Fibroblast of pulmonary artery (primary cell): ENCODE measurements at places on chromosomes 12 and 14.

DNA sequence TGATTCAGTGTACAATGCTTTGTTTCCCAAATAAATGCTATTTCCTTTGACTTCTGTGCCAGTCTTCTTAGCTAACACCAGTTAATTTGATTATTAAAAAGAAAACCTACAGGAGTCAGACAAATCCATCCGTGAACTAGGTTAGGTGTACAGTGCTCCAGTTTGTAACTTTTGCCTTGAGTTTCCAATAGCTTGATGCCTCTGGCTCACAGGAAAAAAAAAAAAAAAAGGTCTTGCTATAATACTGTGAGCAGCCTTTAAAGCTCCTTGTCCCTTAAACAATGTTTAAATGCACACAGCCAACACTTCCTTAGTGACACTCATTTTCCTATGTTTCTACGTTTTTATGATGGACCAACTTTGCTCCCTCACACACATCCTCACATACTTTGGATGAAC is 71.8 kb upstream of the TMX1 start:
- DNase-seq = no peak

DNA sequence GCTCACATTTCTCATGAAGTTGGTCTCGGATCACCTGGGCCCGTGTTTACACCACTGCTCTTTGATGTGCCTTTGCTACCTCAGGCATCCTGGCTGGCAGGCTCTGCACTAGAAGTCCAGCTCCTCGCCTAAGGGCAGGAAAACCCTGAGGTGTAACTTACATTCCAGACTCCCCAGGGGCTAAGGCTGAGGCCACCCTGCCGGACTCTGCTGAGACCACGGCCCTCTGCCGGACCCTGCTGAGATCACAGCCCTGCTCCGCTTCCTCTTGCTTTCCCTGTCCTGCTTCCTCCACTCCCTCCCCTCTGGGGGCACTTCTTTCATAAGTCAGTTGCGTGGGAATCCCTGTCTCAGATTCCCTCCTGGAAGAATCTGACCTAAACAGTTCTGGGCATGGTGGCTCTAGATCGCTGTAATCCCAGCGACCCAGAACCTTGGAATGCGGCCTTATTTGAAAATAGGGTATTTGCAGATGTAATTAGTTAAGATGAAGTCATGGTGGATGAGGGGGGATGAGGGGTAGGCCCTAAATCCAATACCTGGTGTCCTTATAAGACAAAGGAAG is 17.2 kb downstream of the RILPL1 start:
- DNase-seq = no peak

DNA sequence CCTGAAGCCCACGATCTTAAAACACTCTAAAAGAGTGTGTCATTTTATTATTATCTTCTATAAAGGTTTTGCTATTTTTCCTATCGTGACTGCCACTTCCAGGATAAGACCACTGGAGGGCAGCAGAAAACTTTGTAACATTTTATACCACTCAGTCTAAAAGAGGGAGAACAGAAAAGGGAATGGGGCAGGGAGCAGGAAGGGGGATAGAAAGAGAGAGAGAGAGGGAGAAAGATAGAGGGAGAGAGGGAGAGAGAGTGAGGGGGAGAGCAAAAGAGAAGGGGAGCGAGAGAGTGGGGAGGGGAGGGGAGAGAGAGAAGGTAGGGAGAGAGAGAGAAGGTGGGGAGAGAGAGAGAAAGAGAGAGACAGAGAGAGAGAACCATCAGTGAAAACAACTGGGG is 2.0 kb upstream of the ART4 start:
- DNase-seq = peak; percentile 82

GRCh38 chr14:81523016-81523415 is 10.6 kb downstream of the SEL1L start:
- no peak for DNase-seq

DNA sequence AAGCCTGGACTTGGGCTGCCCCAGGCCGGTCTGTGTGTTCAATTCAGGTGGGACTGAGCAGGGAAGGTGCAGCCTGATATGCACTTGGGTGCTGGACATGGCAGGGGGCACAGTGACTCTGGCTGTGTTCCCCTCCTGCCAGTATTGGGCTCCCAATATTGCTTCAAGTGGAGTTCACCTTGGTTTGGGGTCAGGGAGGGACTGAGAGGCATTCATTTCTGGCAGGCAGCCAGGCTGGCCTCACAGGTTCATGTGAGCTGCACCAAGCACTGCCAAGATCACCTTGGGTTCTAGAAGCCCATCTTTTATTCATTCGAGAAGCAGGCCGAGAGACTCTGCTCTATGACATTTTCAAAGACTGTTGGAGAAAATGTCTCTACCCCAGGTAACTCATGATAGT is 245.0 kb downstream of the CHST11 start:
- no peak for DNase-seq

- DNase-seq = peak; percentile 78
Observed at GRCh38 chr14:74038020-74038859, 19.1 kb downstream of the BBOF1 start.
